Endothelial cell of umbilical vein (primary cell): ENCODE measurements at places on chromosomes 12 and 14. TPM values are rescaled to one million over a fixed set of nuclear protein-coding genes. Genes with fewer than 3 reads are reported as not detected.

The CCDC38 gene
- polyA plus RNA-seq = not detected in 2 replicates

The CLEC4C gene
- not detected in 2 replicates for polyA plus RNA-seq

The CCND2 gene
- polyA plus RNA-seq = 0.68 and 0.96 TPM in 2 replicates

The SYT1 gene
- polyA plus RNA-seq = 2.6 and 3.2 TPM in 2 replicates

The TUNAR gene
- polyA plus RNA-seq = not detected in 2 replicates

The TCL1B gene
- polyA plus RNA-seq = not detected in 2 replicates

The GPX2 gene
- not detected in 2 replicates for polyA plus RNA-seq

The DLGAP5 gene
- 5.4 and 8.3 TPM in 2 replicates for polyA plus RNA-seq

The MYF5 gene
- not detected in 2 replicates for polyA plus RNA-seq

The ACSS3 gene
- 0.12 and 0.14 TPM in 2 replicates for polyA plus RNA-seq

The TSPAN11 gene
- polyA plus RNA-seq = 2.1 and 3.7 TPM in 2 replicates

The SIX6 gene
- not detected in 2 replicates for polyA plus RNA-seq

The EPYC gene
- 0.06 TPM in 1 of 2 replicates, not detected in the other for polyA plus RNA-seq

The OVCH1 gene
- 0.01 and 0.02 TPM in 2 replicates for polyA plus RNA-seq

The DPF3 gene
- 1.5 and 2.4 TPM in 2 replicates for polyA plus RNA-seq

The HHIPL1 gene
- polyA plus RNA-seq = 1.3 TPM in 2 replicates

The TRHDE gene
- not detected in 2 replicates for polyA plus RNA-seq

The AQP6 gene
- polyA plus RNA-seq = 0.04 TPM in 1 of 2 replicates, not detected in the other

The SLC5A8 gene
- polyA plus RNA-seq = not detected in 2 replicates

The RAB15 gene
- polyA plus RNA-seq = 33.3 and 34.3 TPM in 2 replicates

The CACNA2D4 gene
- 0.58 and 0.67 TPM in 2 replicates for polyA plus RNA-seq
